ENCODE measurements at places on chromosomes 13 and 19.

DNA sequence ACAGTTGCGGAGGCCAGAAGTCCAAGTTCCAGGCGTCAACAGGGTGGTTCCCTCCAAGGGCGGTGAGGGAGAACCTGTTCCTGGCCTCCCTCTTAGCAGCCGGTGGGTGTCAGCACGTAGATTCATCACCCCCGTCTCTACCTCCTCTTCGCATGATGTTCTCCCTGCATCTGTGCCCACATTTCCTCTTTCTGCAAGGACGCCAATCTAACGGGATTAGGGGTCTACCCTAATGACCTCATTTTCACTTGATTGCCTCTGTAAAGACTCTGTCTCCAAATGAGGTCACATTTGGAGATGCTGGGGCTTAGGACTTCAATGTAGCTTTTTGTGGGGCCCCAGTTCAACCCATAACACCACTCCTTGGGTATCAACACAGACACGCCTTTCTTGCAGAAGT, 38.5 kb downstream of the DPF1 start:
- no peak for DNase-seq

DNA sequence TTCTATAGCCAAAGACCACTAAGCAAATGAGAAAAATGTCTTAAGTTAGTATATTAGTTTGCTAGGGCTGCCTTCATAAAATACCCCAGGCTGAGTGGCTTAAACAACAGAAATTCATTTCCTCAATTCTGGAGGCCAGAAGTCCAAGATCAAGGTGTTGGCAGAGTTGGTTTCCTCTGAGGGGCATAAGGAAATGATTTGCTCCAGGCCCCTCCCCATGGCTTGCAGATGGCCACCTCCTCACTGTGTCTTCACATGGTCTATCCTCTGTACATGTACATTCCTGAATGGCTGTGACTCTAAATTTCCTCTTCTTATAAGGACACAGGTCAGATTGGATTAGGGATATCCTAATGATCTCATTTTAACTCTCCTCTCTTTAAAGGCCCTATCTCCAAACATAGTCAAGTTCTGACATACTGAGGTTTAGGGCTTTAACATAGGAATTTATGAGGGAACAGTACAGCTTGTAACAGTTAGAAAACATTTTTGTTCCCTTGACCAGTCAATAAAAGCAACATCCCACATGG, 307.4 kb downstream of the DIAPH3 start:
- DNase-seq = no peak

- peak; percentile 67 for DNase-seq
Observed at GRCh38 chr19:55447421-55448174, 4.5 kb upstream of the SHISA7 start.

DNA sequence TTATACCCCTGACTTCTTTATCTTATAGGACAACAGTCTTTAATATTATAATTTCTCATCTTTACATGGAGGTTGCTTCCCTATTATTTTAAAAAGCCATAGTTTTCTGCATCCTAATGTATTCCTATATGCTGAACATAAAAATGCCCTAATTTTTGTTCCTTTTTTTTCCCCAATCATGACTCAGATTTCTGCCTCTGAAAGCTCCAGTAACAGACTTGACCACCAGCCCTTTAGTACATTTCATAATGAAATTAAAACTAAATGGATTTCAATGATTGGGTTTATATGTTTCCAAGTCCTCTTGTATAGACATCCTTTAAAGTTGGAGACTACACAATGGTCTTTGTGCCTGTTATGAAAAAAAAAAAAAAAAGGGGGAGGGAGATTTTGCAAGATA, 712.5 kb downstream of the DIAPH3 start:
- DNase-seq = no peak

- peak; percentile 51 for DNase-seq
Observed at GRCh38 chr19:55115446-55116065, 1.9 kb downstream of the PPP1R12C start.

DNA sequence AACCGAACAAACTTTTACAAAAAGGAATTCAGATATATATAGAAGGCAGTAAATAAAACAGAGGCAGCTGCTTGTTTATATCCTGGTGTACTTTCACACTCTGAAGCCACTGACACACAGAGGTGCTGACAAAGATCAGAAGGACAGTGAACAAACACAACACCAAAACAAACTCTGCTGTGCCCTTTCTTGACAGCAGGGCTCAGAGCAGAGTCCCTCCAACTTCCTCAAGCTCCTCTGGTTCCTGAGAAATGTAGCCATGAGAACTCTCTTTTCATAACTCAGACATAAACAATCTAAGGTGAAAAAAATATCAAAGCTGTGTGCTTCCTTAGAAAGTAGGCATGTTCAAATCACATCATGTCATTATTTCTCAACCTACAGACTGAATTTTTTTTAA, 1052.8 kb upstream of the SPRY2 start:
- DNase-seq = no peak
